Hematopoietic multipotent progenitor cell treated with erythropoietin and hydrocortisone succinate and interleukin-3 and kit ligand, for 8 days (in vitro differentiated cells): ENCODE measurements at places on chromosomes 6 and 20.
A peak's percentile ranks its signal among the peaks of the same experiment; 100 is the strongest.

DNA sequence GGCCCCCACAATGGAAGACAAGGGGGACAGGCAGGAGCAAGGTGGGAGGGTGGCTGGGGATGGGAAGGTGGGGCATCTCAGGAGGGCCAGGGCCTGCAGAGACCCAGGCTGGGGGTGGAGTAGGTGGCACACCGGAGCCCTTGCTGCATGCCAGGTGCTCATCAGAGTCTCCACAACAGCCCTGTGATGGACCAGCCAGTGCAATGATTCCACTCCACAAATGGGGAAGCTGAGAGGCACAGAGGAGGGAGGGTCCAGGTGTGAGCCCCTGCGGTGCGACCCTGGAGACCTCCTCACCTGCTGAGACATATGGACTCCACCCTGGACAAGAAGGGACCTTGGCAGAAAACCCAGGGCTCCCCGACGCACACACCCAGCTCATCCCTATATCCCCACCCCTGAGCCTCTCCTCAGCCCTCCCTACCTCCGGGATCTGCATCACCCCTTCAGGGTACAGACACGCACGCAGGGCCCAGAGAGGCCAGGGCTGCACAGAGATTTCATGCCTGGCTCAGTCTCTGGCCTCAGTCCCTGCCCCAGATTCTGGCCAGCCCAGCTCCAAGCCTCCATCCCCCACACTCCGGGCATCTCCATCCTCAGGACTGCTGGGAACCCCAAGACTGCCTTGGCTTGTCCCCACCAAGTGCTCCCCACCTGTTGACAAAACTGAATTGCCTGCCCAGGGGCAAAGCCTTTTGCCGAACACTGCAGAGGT, 7.1 kb upstream of the GRM4 start:
- no peak for DNase-seq

DNA sequence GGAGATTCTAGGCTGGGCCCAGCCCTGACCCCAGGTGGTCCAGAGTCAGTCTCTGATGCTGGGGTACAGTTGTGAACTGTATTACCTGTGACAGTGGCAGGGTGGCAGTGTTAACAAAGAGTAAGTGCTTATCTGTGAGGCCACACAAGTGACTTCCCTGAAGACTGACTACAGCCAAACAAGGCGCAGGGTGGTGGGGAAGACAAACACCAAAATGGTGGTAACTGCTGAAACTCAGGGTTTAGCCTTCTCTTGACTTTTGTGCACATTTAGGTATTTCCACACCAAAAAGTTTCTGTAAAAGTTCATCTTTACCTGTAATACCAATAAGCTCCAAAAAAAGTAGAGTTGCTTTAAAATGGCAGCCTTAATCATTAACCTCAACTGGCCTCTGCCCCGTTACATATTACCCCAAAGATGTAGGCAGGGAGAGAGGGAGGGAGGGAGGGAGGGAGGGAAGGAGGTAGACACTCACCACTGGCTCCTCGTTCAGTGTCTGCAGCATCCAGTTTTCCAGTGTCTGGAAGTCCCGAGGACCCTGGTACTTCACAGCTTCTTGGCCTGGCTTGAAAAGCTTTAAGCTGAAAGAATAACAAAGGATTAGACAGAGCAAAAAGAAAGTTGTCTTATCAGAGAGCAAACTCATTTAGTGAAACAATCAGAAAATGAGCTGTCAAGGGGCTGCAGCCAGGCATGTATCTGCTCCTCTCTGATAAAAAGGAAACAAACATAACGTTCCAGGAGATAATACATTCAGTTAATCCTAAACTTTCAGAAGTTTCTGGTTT, 11.3 kb downstream of the TXNDC5 start:
- DNase-seq = peak; percentile 95

DNA sequence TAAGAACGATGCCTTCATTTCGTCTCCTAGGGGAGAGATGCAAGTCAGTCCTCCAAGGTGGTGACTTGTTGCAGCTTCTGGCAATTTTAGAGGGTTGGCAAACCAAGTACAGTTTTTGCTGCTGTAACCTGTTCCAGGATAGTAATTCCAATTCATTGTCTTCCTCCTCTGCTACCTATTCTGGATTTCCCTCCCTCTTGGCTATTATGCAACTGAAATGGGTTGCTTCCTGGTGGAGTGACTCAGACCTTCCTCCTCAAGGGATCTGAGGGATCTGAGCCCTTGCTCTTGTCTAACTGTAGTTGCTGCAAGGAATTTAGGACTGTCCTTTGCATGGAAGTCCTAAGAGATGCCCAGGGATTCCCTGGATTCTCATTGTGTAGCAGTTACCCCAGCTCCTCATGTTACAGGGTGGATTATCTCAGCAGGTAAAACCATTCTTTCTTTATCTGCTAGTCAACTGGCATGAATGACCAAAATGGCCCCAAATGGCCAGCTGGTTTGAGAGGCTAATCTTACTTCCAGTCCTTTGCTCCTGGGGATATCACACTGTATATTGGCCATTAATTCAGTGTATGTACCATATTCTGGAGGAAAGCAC, 17.6 kb upstream of the ELMO2 start:
- no peak for DNase-seq

- peak; percentile 77 for DNase-seq
Observed at GRCh38 chr20:59948828-59949720, 8.9 kb downstream of the FAM217B start.

DNA sequence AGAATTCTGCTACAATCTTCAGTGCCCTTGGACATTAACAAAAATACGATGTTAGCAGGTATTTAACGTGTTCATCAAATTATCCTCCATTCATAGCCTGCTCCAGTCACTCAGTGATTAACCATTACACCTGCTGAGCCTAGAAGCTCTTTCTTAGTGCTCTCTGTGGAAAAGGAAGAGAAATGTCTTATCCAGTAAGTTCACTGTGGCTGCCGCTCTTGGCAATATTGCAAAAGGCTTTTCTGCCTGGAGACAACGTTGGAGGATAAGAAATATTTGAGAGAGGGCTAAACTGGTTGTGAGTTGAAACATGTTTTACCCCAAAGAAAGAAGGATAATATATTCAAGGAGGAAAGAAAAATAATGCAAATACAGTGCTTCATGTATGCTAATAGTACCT, 217.4 kb upstream of the HSF2 start:
- no peak for DNase-seq

- no peak for DNase-seq
Observed at GRCh38 chr6:73738367-73739028, 42.5 kb downstream of the CD109 start.

GRCh38 chr6:72748759-72749158, 126.9 kb downstream of the KCNQ5 start:
- peak; percentile 2 for DNase-seq

- DNase-seq = no peak
Observed at GRCh38 chr6:34056305-34057108, 89.4 kb downstream of the GRM4 start.

GRCh38 chr6:24660105-24660504, 6.6 kb downstream of the TDP2 start:
- DNase-seq = no peak

- DNase-seq = no peak
Observed at GRCh38 chr6:35096129-35096862, 44.8 kb downstream of the TCP11 start.

GRCh38 chr6:36235309-36235708, 34.6 kb upstream of the PNPLA1 start:
- DNase-seq = peak; percentile 23

- no peak for DNase-seq
Observed at GRCh38 chr6:89139509-89140346, 6.1 kb upstream of the PM20D2 start.

DNA sequence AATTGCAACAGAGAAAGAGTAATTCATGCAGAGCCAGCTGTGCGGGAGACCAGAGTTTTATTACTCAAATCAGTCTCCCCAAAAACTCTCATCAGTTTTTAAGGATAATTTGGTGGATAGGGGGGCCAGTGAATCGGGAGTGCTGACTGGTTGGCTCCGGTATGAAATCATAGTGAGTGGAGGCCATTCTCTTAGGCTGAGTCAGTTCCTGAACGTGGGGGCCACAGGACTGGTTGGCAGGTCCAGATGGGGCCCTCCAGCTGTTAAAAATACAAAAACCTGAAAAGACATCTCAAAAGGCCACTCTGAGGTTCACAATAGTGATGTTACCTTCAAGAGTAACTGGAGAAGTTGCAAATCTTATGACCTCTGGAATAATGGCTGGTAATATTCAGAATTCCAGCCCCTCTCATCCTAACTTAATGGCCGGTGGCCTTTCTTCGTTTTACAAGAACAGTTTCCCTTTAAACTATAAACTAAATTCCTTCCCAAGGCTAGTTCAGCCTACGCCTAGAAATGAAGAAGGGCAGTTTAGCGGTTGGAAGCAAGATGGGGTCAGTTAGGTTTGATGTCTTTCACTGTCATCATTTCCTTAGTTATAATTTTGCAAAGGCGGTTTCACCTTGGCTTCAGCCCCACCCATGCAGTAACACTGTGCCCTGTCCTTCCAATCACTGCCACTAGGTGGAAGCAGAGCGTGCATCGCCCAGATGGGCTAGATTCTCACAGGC, 6.8 kb upstream of the MICA start:
- peak; percentile 87 for DNase-seq

DNA sequence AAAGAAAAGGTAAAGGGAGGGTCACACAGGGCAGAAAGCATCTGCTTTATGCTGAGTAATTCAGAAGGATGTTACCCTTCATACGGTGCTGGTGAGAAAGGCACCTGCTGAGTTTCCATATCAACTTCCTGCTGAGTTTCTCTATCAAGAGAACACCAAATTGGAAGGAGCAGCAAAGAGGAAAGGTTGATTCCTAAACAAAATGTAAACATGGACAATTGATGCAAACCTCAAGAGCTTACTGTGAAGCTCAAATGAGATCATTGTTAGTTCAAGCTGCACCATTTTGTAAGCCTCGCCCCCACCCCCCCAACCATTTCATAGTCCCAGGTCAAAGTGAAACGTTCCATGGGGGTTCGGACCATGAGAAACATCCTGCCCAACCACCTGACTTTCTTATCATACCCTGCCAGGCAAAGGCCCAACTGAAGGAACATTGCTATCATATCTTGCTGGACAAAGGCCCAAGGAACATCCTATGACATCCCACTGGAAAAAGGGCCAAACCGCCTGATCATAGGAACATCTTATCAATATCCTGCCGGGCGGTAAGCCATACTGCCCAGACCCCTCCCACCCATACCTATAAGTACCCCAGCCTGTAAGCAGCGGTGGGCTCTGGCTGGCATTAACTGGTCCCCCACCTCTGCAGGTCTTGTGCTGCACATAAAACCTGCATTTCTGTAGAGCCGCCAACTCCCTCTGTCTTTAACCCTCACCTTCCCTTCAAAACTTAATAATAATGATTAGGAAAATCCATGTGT, 171.6 kb downstream of the UBE3D start:
- DNase-seq = peak; percentile 22

GRCh38 chr6:19391926-19392325, 445.2 kb upstream of the ID4 start:
- DNase-seq = no peak

DNA sequence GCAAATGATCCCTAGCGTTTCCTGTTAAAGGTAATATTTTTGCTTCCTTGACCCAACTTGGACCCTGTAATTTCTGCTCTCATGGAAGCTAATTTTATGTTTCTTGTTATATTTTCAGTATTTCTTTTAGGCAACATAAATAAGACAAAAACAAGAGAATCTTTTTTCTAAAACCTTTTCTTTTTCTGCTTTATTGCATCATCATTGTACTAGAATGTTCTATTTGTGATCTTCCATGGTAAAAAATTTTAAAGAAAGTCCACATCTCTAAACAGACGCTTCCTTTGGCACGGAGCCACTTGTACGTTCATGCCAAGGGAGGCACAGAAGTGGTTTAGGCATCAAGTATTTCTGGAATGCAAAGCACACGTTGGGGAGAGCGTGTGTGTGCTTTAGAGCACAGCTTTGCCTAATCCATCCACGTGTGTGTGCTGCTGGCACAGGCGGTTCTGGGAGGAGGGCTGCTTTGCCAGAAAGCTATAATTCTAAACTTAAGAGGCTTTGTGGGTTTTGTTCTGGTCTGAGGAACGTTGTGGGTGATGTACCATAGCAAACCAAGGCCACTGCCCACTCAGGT, 98.3 kb downstream of the SASH1 start:
- no peak for DNase-seq

GRCh38 chr20:14888134-14888533, 550.7 kb upstream of the FLRT3 start:
- no peak for DNase-seq

DNA sequence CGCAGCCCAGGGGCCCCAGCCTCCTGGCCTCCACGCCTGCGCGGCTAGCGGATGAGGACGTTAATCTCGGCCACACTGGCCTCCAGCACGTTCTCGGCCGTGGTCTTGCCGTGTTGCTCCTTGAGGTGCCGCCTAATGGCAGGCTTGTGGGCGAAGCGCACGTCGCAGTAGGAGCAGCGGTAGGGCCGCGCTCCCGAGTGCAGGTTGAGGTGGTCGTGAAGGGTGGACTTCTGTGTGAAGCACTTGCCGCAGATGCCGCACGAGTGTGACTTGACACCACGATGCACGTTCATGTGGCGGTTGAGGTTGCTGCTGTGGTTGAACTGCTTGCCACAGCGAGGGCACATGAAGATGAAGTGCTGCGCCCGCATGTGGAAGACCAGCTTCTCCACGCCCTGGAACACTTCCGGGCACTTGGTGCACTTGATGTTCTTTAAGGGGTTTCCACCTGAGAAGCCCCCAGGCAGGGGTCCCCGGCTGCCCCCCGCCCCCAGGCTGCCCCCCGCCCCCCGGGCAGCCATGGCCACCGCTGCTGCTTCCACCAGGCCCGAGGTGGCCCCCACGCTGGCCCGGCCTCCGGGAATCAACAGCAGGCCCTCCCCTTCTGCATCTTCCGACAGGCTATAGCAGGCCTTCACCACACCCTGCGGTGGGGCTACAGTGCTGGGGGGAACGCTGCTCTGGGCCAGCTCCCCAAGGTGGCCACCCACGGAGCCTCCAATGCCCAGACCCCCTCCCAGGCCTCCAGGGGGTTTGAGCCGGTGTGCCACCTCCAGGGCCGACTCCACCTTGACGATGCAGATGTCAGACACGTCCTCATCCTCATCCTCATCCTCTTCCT, 1.8 kb downstream of the ZBTB12 start:
- no peak for DNase-seq

GRCh38 chr20:36159833-36160232, 5.3 kb downstream of the EPB41L1 start:
- DNase-seq = no peak

- DNase-seq = peak; percentile 2
Observed at GRCh38 chr6:153210083-153210482, 79.0 kb upstream of the RGS17 start.

DNA sequence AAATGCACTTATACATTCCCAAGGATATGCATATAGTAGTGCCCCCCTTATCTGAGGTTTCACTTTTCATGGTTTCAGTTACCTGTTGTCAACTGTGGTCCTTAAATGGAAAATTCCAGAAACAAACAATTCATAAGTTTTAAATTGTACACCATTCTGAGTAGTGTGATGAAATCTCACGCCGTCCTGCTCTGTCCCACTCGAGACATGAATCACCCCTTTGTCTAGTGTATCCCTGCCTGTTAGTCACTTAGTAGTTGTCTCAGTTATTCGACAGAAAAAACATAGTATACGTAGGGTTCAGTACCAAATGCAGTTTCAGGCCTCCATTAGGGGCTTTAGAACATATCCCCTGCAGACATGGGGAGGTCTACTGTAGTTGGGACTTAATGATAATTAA, 57.0 kb downstream of the MAP1LC3A start:
- no peak for DNase-seq

GRCh38 chr6:11146117-11146826, 34.7 kb upstream of the ERVFRD-1 start:
- DNase-seq = no peak
